IPS DF 6.9 (cell line): ENCODE measurements at places on chromosomes 5 and 9.

- no peaks in the 10 kb centered on the region for H3K36me3 ChIP-seq
- no peak overlapping the region for H3K4me3 ChIP-seq
- no peak overlapping the region for H3K27ac ChIP-seq
- no peak for DNase-seq
These were observed 181.5 kb downstream of the LPAR1 start for GRCh38 chr9:110856772-110857171.

DNA sequence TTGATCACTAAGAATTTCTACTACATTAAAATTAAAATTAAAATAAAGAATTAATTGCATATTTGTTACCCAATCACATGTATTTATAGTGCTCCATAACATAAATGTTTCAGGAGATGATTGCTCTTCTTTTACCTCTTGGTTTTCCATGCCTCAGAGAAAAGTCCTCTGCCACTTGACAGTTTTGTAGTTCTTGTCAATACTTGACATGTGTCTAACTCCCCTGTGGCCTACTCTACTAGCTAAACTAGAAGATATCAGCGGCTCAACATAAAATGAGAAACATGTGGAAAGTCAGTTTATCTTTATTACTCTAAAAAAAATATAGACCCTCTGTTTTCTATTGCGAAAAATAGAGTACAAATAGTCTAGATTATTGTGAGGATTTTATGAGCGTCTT lies 650.6 kb upstream of the NUDT12 start:
- no peaks in the 10 kb centered on the region for H3K36me3 ChIP-seq
- H3K4me3 ChIP-seq = no peak overlapping the region
- no peaks in the 10 kb centered on the region for H3K4me1 ChIP-seq
- DNase-seq = no peak
- H3K27ac ChIP-seq = no peak overlapping the region

DNA sequence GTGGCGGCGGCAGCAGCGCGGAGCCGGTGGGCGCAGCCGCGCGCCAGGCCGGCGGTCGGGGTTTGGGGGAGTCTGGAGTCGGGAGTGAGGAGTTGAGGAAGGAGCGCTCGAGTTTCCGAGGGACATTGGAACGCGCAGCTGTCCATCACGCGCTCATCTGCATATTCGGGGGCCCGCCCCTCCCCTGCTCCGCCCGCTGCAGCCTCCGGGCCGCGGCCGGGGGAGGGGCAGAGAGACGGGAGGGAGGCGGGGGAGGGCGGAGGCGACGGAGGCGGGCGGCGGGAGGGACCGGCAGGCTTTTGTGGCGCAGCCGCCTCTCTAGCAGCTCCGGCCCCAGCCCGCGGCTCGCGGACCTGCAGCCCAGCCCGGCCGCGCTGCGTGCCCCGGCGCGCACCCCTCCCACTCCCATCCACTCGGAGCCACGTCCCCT lies at the start of gene IRX2:
IRX2 (minus strand) TSS at position 86 of the 430 bp plus-strand sequence. CDS start 264 bp downstream, outside the sequence.
- no peak within 1 kb of the TSS for H3K27ac ChIP-seq
- peaks cover 6% of the 10 kb centered on the region for H3K4me1 ChIP-seq
- H3K4me3 ChIP-seq = peak within 1 kb of the TSS; percentile 99
- peak; percentile 83 for DNase-seq
- H3K27me3 ChIP-seq = peaks cover 16% of the 10 kb centered on the region

DNA sequence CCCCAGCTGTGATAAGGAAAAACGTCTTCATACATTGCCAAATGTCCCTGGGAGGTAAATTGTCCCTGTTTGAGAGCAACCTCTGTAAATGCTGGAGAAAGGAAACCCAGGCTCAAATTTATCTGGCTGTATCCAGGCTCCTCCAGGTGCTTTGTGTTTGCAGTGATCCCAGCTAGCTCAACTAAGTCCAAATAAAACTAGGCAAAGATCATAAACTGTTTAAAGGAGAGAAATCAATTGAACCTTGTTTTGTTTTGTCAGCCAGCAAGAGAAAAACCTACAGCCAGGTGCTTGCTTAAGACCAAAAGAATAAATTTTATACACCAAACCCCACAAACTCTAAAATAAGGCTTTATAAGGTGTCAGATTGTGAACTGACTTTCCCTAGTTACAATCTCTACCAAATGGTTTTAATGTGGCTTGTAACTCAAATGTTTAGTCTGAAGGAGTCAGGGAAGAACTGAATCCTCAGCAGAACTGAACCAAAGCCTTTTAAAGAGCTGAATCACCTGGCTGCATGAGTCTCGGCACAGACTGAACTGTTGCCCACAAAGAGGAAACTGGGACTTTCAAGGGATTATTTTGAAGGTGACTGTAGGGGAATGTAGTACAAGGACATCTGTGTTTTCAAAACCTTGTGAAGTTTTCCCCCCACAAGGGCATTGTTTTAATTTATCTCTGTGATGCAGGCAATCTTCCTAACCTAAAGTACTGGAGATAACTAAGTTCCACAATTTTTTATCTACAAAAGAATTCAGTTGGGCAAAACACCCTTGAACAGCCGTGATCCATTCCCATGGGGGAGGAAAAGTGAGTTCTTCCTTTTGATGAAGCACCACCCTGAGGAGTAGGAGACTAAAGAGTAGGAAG lies 201.7 kb upstream of the TARS1 start:
- no peak overlapping the region for H3K27ac ChIP-seq
- DNase-seq = no peak
- H3K27me3 ChIP-seq = no peaks in the 10 kb centered on the region
- H3K36me3 ChIP-seq = no peaks in the 10 kb centered on the region
- no peaks in the 10 kb centered on the region for H3K4me1 ChIP-seq
- no peak overlapping the region for H3K4me3 ChIP-seq

GRCh38 chr5:133821311-133821741 lies 147.1 kb downstream of the C5orf15 start:
- no peak overlapping the region for H3K27ac ChIP-seq
- no peaks in the 10 kb centered on the region for H3K4me1 ChIP-seq
- H3K36me3 ChIP-seq = no peaks in the 10 kb centered on the region
- no peaks in the 10 kb centered on the region for H3K27me3 ChIP-seq

GRCh38 chr9:99779277-99779676 lies 42.4 kb upstream of the NR4A3 start:
- no peak overlapping the region for H3K27ac ChIP-seq
- H3K4me1 ChIP-seq = no peaks in the 10 kb centered on the region
- no peak for DNase-seq
- no peak overlapping the region for H3K4me3 ChIP-seq
